ENCODE measurements at places on chromosomes 7 and 10. TPM values are rescaled to one million over a fixed set of nuclear protein-coding genes. Genes with fewer than 3 reads are reported as not detected.
A peak's percentile ranks its signal among the peaks of the same experiment; 100 is the strongest.

LIPM gene
- total RNA-seq, result not detected

ITIH5 gene
- total RNA-seq, result 169 TPM

CADPS2 gene
- total RNA-seq, result 9.0 TPM

ZNF467 gene
- total RNA-seq, result 0.40 TPM

GRCh38 chr7:36360244-36360643 lies 29.4 kb upstream of the ANLN start:
- H3K36me3 ChIP-seq, result no peaks in the 10 kb centered on the region
- no peak for DNase-seq
- H3K27me3 ChIP-seq, result no peaks in the 10 kb centered on the region
- no peak overlapping the region for H3K4me3 ChIP-seq
- no peaks in the 10 kb centered on the region for H3K4me1 ChIP-seq

GRCh38 chr7:73645643-73646174 lies 21.4 kb upstream of the MLXIPL start:
- peaks cover 5% of the 10 kb centered on the region for H3K4me1 ChIP-seq
- H3K27me3 ChIP-seq, result peaks cover 34% of the 10 kb centered on the region

DNA sequence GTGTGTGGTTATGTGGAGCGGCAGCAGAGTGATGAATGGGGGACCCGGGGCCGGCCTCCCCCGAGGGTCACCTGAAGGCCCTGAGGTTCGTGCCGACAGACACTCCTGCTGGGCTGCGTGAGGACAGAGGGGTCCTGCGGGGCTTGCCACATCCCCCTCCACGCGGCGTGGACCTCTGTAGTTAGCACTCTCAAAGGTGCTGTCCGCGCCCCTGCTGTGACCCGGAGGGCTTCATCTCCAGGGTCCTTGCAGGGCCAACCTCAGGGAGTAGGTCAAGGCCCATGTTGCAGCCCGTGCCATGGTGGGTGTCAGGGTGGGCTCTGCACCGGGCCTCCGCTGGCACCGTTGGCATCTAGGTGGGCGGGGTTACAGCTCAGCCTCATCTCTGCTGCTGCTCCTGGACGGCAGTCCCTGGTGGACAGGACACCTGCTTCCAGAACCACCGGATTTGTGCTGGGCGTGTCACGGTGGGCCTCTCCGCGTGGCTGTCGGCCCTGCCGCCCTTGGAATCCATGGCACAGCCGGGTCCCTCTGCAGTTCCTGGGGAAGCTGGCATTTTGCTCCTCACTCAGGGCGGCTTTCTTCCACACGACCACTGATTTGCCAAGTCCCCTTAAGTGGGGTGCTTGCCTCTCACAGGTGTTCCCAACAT lies 19.8 kb upstream of the GET4 start:
- no peaks in the 10 kb centered on the region for H3K27me3 ChIP-seq
- H3K4me1 ChIP-seq, result no peaks in the 10 kb centered on the region
- no peak overlapping the region for H3K4me3 ChIP-seq
- no peak for DNase-seq

DNA sequence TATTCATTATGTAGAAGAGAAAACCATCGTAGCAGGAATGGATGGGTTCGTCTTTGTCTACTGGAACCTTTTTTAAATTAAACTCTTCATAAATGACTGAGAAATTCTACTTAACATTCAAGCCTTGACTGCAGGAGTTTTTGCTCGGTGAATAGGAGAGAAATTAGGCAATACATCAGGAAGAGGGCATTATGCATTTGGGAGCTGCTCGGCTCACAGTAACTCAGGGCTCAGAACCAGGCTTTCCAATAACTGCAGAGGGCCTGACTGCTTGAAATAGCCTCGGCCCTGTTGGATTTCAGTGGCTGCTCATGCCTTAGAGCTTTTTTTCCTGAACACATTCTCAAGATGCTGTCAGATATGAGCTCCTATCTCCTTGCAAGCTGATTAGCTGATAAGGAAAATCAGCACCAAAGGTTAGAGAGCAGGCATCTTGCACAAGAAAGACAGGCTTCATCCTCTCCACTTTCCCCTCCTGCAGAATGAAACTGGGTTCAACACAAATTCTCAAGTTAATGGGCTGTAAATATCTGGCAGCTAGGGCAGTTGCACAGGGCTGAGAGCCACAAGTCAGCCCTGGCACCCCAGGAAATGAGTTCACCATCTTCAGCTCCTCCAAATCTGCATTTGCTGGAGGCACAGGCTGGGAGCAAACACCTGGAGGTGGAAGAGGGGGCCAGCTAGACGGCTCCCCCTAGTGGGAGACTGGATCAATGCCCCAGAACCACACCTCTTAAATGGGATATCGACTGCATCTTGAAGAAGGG lies 24.3 kb downstream of the TECTB start:
- peak; percentile 39 for DNase-seq
- H3K36me3 ChIP-seq, result no peaks in the 10 kb centered on the region

DNA sequence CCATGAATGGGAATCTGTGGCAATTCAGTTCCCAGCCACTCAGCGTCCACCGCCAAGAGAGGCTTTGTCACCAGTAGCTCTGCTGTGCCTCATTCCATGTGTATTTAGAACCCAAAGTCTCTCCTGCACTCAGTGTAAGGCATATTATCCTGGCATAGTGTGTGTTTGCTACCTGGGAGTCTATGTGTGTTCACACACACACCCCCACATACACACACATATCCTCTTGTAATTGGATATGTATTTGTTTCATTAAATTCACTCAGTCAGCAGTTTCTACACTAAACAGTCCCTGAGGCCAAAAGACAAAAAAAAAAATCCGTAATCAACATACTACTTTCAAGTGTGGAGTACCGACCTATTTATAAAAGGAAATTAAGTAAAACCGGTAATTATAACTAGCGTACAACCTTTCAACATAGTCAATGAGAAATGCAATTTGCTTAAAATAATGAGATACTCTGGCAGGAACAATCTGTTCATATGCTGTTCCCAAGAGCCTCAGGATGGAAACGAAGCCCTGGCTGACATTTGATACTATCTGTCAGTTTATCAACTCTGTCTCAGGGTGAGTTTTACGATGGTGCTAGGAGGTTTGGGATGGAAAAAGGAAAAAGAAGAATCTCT lies 425.8 kb upstream of the CELF2 start:
- H3K27ac ChIP-seq, result no peak overlapping the region
- no peaks in the 10 kb centered on the region for H3K27me3 ChIP-seq
- no peak overlapping the region for H3K4me3 ChIP-seq
- H3K36me3 ChIP-seq, result no peaks in the 10 kb centered on the region

- no peak for DNase-seq
- no peak overlapping the region for H3K27ac ChIP-seq
- no peaks in the 10 kb centered on the region for H3K4me1 ChIP-seq
- peaks cover 13% of the 10 kb centered on the region for H3K27me3 ChIP-seq
- no peak overlapping the region for H3K4me3 ChIP-seq
Observed at GRCh38 chr10:113226399-113226798, 276.4 kb downstream of the TCF7L2 start.

GRCh38 chr7:29754874-29755490 lies 51.3 kb upstream of the WIPF3 start:
- no peaks in the 10 kb centered on the region for H3K27me3 ChIP-seq
- no peaks in the 10 kb centered on the region for H3K36me3 ChIP-seq
- H3K4me3 ChIP-seq, result no peak overlapping the region
- no peak for DNase-seq
- no peak overlapping the region for H3K27ac ChIP-seq

All from transverse colon (tissue), 4 donors.